GF-D8 (cell line): ENCODE measurements at places on chromosomes 6 and 20.

- DNase-seq: no peak
These were observed 79.4 kb upstream of the PROKR2 start for GRCh38 chr20:5395932-5396727.

DNA sequence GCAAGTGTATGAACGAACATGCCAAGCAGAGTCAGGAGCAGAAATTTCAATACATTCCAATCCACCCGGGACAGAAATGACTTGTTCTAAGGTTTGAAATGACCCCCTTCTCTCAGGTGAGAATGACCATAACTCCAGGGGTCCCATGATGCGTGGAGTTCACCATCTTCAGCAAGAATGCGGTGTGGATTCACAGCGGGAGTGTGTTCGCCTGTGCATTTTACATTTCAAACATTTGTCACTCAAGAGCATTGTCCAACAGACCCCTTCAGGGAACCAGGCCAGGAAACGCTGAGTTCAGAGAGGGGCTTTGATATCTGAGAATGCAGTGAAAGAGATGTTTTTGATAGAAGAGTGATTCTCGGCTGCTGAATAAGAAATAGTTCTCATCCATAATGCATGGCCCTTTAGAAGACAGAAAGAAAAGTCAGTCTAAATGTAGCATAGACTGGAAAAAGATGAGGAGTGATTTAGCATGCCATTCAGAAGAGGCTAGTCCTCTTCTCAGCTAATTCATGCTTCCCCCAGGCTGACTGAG, 200.3 kb upstream of the KCNG1 start:
- DNase-seq: no peak

GRCh38 chr20:46954490-46955038, 59.9 kb downstream of the EYA2 start:
- no peak for DNase-seq

DNA sequence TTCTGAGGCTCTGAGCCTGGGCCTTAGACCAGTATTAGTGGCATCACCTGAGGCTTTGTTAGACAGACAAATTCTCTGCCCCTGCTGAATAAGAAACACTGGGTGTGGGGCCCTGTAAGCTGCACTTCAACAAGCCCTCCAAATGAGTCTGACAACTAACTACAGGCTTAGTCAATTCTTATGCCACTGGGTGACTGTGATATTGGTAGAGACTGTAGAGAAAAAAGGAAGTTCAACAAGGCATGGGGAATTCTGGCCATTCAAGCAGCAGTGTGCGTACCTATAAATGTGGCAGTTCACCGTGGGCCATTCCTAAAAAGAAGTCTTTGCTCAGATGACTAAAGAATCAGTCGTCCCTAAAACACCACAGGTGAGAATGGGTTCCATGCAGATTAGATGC, 82.7 kb downstream of the MDN1 start:
- DNase-seq: no peak

DNA sequence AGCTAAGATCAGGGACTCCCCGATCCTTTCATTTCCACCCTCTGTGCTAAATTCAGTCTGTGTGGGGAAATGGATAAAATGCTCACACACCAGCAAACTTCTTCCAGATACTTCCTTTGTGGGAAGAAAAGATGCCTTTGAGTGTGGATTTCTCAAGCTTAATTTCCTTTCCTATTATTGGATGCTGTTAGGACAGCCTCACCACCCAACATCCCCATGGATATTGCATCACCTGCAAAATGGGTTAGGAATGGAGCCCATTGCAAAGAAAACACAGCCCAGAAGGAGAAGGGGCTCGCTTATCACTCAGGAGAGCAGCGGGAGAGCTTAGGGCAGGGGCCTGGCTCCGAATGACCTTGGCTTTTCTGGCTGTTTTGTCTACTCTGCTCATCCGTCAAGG, 272.2 kb downstream of the CDC5L start:
- no peak for DNase-seq

DNA sequence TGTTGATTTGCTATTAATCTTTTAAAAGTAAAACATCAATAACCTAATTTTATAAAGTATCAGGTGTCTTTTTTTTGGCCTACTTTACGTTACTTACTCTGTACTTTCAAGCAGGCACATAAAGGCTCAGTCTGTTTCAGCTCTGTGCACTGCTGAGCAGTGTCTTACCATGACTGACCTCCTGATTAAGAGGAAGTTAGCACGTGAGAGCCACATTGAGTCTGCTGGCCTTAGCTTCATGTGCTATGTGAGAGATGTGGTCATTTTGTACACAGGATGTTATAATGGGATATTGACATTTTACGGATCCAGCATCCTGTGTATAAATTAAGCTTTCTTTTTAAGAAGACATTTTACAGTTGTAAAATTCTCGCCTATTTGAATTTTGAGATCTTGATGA, 31.9 kb downstream of the ARID1B start:
- peak; percentile 61 for DNase-seq

- no peak for DNase-seq
These were observed 801.0 kb upstream of the CITED2 start for GRCh38 chr6:140175486-140175885.
